Urinary bladder (tissue), 4 donors: ENCODE measurements at places on chromosomes 16 and 17.

DNA sequence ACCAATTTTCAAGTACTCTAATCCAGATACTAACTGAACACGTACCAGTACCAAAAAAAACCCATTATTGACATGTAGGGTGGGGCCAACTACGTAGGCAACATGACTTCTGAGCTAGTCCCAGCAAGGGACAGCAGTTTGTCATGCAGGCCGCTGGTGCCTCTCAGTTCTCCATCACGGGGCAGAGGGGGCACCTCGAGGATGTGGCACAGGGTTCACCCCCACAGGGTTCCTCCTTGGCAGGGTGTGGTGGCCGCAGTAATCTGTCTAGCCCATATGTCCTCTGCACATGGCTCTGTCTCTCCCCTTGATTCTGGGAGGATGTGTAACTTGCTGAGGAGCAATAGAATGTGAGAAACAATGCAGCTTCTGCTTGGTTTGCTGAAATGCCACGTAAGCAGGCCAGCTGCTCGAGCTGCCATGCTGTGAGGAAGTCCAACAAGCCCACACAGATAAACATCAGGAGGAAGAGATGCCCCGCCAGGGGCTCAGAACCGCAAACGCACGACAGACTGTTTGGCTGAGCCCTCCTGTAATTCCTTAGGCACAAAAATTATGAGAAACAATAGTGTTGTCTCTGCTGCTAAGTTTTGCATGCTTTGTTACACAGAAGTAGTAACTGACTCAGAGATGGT is 62.4 kb downstream of the NT5M start:
- no peak for DNase-seq

DNA sequence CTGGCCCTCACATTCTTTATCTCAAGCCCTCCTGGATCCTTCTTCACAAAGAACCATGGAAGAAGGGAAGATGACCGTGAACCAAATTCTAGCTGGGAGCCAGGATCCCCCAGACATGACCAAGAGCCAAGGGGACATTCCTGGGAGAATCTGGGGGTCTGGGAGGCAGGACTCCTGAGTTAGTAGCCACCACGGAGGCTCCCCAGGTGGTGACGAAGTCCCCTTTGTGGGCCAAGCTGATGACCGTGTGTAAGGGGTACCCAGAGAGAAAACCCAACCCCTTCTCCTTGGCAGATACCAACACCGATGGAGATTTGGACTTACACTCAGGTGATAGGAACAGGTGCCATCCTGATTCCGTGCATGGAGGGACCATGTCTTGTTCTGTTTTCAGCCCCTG is 6.8 kb upstream of the GFAP start:
- DNase-seq, result no peak

DNA sequence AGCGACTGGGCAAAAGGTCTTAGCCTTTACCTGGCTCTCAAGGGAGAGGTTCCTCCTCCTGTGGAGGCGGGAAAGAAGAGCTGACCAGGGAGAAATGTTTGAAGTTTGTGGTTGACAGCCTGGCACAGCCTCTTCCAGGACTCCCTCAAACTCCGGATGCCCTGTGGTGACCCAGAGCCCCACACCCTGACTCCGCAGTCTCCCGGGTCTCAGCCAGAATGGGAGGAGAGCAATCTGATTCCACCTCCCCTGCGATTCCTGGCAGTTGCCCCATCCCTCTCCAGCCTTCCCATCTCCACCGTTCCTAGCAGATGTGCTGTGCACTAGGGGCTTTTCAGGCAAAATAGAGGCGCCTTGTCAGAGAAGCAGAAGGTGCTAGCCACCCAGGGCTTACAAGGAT is 5.5 kb upstream of the DNAI2 start:
- no peak for DNase-seq

GRCh38 chr17:21285164-21286065 is 904 bp downstream of the MAP2K3 start:
- no peak for DNase-seq

- no peak for DNase-seq
Observed at GRCh38 chr17:4850246-4850645, 17.1 kb downstream of the MINK1 start.

GRCh38 chr16:16075488-16076422 is 126.3 kb downstream of the ABCC1 start:
- no peak for DNase-seq

DNA sequence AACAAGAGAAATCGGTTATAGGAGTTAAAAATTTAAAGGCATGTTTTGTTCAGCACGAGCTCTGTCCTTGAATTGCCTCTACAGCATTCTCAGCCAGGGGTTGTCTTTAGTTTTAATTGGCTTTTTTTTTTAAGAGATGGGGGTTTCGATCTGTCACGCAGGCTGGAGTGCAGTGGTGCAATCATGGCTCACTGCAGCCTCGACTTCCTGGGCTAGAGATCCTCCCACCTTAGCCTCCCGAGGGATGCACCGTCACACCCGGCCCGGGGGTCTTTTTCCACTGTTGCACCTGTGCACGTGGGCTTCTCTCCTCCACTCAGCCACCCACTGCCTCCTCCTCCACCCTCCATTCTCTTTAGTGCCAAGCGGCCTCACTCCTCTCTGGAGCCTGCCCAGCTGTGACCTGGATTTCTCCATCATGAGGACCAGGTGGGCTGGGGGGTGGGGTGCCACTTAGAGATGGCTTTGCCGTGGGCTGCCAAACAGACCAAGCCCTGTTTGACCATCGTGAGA is 106.8 kb upstream of the SEC14L1 start:
- DNase-seq, result no peak

GRCh38 chr17:77610972-77611521 is 347.5 kb upstream of the TNRC6C start:
- DNase-seq, result no peak

DNA sequence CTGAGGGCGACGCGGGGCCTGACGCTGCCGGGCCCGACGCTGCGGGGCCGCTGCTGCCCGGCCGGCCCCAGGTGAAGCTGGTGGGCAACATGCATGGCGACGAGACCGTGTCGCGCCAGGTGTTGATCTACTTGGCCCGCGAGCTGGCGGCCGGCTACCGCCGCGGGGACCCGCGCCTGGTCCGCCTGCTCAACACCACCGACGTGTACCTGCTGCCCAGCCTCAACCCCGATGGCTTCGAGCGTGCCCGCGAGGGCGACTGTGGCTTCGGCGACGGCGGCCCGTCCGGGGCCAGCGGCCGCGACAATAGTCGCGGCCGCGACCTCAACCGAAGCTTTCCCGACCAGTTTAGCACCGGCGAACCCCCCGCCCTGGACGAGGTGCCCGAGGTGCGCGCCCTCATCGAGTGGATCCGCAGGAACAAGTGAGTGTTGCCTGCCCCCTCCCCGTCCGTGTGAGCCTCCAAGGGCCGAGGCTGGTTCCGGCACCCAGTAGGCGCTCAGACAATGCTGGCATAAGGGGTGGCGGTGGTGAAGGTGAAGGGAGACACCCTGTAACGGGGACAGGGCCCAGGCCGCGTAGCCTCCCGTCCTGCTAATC is 676 bp downstream of the CPD start:
- no peak for DNase-seq

GRCh38 chr17:17609121-17609520 is 17.6 kb upstream of the PEMT start:
- DNase-seq, result no peak

- DNase-seq, result no peak
Observed at GRCh38 chr17:48929812-48930165, 14.9 kb downstream of the SNF8 start.

DNA sequence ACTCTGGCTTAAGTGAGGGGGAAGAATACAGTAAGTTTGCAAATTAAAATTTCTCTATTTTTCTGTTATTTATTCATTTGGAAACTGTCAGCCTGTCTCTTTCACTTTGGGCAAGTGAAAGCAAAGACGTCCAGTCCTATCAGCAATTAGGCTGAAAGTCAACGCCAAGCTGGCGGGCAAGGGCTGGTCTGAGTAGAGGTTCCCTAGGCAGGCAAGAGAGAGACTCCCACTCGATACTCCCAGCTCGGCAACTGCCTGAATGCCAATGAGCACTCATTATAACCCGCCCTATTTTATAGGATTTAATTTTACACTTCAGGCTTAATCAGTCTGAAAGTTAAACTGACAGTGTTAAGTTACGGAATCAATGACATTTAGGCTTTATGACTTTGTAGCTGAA is 14.3 kb upstream of the SLC38A8 start:
- no peak for DNase-seq

DNA sequence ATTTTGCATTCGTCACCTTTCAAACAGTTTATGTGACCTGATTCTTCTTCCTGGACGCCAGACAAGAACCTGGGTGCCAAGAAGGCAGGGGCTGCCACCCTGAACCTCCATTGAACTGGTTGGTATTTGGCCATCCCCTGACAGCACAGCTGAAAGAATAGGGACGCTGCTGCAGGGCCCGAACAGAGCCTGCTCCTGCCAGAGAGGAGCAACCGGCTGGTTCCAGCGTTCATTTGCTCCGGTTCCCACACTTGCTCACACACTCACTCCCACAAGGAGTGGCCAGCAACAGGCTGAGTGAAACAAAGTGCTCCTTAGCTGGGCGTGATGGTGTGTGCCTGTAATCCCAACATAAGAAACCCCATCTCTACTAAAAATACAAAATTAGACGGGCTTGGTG is 14.9 kb downstream of the KRT9 start:
- DNase-seq, result no peak
